Gastrocnemius medialis (tissue), 4 donors: ENCODE measurements at places on chromosomes 2 and 18.

GRCh38 chr2:56077359-56077915, 106.4 kb upstream of the CCDC85A start:
- DNase-seq: no peak

- DNase-seq: no peak
These were observed 91.4 kb upstream of the LYPD1 start for GRCh38 chr2:132761437-132761836.

DNA sequence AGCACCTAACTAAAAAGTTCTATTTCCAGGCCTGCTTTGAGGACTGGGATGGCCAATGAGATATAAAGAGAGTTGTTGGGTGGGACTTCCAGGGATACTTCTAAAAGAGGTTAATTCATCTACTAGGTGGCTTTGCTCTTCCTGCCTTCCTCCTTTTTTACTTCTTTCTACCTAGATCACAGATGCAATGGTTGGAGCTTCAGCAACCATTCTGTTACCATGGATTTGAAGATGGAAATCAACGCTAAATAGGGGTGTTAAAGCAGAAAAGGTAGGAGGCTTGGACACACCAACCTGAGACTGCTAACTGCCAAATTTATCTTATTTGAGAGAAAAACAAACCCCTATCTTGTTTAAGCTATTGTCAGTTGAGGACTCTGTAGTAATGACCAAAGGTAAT, 116.3 kb upstream of the STON1 start:
- no peak for DNase-seq

GRCh38 chr2:9145752-9146430, 60.7 kb upstream of the ASAP2 start:
- DNase-seq: no peak

GRCh38 chr2:239487272-239487671, 86.5 kb upstream of the HDAC4 start:
- no peak for DNase-seq

DNA sequence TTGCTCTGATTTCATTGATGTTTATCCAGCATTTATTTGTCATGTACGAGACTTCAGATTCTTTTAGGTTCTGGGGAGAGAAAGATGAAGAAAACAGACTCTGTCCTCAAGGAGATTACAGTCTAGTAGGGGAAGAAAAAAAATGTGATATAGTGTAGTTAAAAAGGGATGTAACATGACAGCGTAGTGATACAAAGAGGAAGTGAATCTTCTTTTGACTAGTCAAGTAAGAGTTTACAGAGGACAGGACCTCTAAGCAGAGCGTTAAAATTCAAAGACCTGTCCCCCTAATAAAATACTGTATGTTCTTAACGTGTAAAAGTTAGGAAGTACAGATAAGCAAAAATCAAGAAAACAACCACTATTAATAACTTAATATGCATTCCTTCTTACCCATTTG, 47.7 kb downstream of the NCOA1 start:
- DNase-seq: no peak

DNA sequence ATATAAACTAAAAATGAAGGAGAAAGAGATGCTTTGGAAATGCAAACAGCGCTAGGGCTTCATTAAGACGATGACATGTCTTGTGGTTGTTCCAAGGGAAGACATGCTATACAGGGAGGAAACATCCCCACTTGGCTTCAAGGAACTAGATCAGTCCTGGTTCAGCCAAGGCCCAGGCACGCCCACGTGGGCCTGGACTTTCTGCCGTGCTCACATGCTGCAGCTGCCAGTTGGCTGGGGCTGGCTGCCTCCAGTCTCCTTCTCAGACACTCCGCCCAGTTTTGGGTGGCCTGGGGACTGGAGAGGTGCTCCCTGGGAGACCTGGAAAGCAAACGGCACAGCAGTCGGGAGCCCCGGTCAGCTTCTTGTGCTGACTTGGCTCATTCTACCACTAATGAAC, 109.6 kb downstream of the GLI2 start:
- peak; percentile 40 for DNase-seq

DNA sequence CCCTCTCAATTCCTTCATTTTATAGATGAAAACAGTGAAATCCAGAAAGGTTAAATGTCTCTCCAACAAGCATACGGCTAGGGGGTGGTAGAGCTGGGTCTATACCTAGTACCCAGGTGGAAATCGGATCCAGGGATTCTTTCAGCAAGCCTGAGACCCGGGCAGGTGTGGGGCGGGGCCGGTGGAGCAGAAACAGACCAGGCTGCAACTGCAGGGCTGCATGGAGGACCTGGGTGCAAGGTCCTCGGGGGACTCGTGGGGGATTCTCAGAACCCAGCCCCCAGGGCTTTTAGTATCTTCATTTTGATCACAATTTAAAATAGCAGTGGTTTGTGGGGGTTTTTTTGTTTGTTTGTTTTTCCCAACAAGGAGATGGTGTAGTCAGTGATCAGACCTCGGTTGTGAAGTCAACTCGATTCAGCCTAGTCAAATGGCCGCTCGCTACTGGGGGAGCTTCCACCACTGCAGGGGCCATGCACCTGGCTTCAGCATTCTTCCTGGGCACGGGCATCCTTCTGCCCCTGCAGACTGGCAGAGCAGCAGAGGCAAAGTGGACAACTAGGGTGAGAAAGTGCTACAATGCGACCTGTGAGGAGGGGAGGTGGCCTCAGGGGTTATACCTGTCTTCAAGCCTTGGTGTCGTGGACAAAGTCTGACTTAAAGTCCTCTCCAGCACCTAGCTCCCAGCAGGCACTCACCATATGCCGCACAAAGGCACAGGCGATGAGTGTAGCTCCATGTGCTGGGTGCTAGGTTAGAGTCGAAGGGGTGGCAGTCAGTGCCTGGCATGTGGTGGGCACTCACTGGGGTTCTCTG, 46.3 kb downstream of the GORASP2 start:
- no peak for DNase-seq

- DNase-seq: no peak
These were observed 105.9 kb upstream of the AQP4 start for GRCh38 chr18:26971409-26971808.

DNA sequence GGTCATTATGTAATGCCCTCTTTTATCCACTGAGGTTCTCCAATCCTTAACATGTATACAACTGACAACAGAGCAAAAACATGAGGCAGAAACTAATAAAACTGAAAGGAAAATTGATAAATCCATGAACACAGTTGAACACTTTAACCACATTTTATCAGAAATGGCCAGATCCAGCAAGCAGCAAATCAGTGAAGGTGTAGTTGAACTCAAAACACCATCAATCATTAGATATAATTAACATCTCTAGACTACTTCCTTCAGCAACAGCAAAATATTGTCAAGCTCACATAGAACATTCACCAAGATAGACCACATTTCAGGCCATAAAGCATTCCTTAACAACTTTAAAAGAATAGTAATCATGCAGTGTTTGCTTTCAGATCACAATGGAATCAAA, 72.9 kb downstream of the HS6ST1 start:
- no peak for DNase-seq

DNA sequence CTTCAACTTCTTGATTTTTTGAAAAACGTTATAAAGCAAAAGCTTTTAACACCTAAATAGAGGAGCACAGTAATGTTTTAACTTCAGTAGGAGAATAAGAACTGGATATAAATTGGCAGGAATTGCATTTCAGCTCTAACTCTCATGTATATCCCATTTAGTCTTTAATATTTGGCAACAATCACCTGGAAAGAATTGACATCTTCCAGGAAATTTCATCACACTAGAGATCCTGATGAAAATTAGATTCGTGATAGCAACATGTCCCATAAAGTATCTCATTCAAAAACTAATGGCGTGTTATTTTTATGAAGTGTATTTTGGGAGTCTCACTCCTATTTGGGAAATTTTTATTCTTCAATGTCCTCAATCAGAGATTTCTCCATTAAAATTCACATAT, 131.1 kb upstream of the DNAJC10 start:
- DNase-seq: no peak

- no peak for DNase-seq
These were observed 85.9 kb downstream of the MTCL1 start for GRCh38 chr18:8791171-8791651.

DNA sequence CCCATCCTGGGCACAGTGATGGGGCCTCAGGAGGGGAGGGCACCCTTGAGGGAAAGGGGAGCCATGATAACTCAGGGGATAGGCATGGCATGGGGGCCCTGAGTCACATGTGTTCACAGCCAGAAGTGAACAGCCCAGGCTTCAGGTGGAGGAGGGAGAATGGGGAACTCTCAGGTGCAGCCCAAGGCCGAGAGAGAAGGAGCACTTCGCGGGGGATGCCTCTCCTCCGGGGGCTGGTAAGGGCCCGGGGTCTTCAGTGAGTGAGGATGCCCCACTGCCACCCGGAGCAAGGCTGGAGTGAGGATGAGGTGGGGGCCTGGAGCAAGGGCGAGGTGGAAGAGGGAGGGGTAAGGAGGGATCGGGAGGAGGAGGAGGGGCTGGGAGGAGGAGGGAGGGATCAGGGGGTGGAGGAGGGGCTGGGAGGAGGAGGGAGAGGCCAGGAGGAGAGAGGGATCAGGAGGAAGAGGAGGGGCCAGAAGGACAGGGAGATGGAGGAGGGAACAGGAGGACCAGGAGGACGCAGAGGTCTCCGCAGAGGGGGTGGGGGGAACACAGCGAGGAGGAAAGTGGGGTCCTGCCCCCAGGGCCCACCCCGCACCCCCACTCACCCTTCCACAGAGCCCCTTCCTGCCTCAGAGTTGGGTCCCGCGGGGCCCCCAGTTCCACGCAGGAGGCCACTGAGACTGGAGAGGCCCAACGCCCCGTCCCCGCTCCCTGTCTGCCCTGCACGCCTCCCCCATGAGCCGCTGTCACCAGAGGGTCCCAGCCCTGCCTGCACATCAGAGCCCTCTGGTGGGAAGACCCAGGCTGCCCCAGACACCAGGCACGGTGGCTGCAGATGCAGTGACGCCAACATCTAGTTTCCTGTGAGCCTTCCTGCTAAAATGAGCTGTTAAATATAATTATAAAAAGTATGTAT, 42.8 kb downstream of the RAMP1 start:
- DNase-seq: no peak

DNA sequence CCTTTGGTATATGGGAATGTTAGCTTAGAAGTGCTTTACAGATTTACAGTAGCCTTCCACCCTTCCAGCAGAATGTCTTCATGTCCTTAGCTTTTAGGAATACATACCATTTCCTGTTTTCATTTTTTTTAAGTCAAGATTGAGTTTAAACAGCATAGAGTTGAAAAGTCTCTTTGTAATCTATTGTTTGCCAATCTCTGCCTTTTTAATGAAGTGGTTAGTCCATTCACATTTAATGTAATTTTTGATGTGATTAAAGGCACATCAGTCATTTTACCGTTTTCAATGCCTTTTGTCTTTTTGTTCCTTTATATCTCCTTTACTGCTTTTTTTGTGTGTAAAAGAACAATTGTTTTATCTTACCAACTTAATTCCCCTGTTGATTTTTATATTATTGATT, 233.4 kb upstream of the SMIM21 start:
- no peak for DNase-seq

GRCh38 chr2:110941226-110941625, 179.5 kb upstream of the BCL2L11 start:
- no peak for DNase-seq

DNA sequence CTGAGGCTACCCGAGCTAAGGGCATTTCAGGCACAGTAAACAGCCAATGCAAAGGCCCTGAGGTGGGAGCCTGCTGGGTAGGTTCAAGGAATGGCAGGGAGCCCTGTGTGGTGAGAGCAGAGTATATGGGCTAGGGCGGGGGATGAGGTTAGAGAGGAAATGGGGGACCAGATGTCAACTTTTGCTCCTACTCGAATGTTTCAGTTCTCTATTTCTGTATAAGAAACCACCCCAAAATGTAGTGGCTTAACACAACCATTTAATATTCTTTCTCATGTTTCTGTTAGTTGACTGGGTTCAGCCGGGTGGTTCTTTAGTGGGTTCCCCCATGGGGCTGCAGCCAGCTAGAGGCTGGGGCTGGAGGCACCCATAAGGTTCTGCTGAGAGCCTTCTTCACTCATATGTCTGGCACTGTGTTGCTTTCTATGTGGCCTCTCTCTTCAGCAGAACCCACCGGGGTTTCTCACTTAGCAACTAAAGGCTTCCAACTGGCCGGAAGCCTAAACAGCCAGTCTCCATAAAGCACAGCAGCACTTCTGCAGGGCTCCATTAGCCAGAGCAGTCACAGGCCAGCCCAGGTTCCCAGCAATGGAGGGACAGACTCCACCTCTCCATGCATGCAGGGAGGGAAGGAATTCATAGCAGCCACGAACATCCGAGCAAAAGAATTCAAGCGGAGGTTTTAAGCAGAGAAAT, 5.6 kb upstream of the ATOH8 start:
- DNase-seq: no peak

- no peak for DNase-seq
These were observed 276.4 kb downstream of the RPIA start for GRCh38 chr2:88967844-88968243.

GRCh38 chr2:173045181-173045580, 30.5 kb upstream of the MAP3K20 start:
- no peak for DNase-seq

DNA sequence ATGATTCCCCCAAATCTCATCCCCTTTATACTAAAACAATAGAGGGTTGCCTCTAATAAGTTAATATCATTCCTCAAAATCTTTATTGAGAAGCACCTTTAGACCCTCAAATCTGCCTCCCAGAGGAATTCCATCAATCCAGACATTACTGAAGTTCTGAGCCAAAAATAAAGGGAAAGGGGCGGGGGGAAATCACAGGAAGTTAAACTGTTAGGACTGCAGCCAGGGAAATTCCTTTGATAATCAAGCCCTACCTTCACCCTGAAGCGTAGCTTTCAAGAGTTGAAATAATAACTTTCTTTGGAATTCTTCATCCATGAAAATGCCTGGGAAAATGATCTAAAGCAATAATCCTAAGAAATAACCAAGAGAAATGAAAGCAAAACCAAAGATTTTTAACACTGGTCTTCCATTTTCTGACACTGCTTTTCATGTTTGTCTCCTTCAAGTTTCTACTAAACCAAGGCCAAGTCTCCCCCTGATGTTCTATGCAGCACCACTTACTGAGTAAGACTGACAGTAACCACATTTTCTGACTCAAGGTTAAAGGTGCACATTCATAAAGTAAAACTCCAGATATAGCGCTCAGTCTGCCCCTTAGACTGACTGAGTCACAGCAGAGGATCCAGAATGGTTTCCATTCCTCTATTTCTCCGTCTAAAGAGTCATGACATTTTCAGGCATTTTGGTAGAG, 78.2 kb downstream of the TCF4 start:
- DNase-seq: no peak

- DNase-seq: no peak
These were observed 8.5 kb downstream of the AGAP1 start for GRCh38 chr2:235502336-235502735.

DNA sequence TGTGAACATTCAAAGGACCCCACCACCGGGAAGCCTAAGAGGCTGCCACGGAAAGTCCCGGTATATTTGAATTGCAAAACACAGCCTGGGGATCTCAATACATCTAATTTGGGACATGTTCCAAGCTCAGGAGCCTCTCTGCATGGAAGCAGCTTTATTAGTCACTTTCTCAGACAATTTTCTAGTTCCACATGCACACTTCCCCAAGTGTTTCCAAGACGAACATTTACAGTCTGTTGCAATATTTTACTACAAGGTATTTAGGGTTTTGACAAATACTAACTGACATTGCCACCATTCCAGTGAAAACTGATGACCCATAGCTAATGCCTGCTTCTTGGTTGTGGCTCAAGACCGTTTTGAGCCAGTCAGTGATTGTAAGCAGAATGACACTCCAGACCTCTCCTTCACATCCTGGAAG, 145.3 kb downstream of the NCKAP5 start:
- DNase-seq: no peak
